Activated CD4-positive, alpha-beta T cell treated with anti-CD3 and anti-CD28 coated beads, Interleukin-2, amount 50 U/mL, for 24 hours (primary cell): ENCODE measurements at places on chromosomes 4 and X.

GRCh38 chr4:112003231-112003907, 141.9 kb upstream of the FAM241A start:
- DNase-seq, result no peak

DNA sequence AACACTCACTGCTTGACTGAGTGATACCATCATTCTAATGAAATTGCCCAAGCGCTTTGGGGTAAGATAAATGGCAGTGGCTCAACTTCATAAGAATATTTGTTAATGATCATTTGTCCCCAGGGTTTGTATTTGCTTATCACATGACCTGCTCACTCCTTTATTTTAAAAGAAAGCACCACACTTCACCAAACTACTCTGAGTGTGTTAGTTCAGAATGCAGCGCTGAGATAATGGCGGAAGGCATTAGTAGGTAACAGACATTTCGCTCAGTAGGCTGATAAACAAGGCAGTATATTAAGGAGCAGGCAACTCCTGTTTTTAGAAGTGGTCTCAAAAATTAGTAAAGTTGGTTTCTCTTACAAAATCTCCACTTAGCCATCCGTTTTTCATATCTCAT, 1.6 kb downstream of the SNX25 start:
- DNase-seq, result no peak

- no peak for DNase-seq
Observed at GRCh38 chr4:80694171-80694570, 336.3 kb upstream of the BMP3 start.

DNA sequence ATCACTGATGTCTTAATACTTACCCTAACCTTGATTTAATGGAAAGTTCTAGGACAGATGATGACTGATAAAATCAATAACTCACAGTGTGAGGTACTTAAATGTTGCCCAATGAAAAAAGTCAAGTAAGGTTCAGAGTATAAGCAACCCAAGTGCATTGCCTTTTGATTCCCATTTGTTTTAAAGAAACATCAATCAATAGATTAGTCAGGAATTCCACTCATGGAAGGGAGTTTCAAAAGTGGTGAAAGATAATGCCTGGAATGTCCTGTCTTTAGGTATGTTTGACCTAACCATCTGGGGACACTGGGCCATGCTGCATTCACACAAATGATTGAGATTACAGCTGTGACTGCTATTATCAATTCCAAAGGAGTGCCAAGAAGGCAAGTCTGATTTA, 259.7 kb downstream of the PPARGC1A start:
- no peak for DNase-seq

GRCh38 chr4:48499551-48500066, 9.6 kb downstream of the ZAR1 start:
- DNase-seq, result no peak

GRCh38 chr4:124212815-124213630, 499.5 kb downstream of the ANKRD50 start:
- DNase-seq, result no peak

DNA sequence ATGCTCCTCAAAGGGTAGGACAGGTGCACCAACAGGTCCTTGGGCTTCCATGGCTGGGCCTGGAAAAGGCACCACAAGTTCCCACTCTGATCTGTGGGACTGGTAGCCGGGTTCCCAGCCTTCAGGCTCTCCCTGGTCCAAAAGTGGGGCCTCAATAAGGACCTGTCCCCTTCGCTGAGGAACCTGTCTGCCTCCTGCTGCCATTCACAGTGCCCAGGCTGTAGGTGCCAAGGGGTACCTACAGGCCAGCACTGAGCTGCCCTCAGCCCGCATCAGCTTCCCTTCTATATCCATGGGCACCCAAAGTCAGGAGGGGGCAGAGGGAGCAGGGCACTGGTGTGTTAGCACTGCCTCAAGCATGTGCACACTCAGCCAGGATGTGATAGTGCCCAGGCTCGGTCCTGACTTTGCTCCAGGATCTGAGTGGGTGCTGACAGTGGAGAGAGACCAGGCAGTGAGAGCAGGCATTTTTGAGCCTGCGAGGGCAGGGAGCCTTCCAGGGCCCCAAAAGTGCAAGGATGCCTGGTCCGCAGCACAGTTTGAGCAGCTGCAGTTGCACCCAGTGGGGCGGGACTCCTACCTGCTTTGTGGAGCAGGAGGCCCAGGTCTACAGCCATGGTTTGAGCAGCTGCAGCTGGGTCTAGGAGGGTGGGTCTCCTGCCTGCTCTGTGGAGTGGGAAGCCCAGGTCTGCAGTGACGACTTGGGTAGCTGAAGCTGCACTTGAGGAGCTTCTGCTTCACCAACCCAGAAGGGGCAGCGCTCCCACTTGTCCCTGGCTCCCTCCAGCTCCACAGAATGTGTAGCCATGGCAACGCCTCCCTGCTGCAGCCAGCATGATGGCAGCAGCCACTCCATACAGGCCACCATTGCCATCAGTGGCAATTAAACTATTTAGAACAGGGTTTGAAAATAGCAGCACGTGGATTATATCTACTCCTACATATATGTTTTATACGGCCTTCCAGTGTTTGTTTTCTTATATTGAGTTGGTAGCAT, 376.4 kb downstream of the KCTD8 start:
- DNase-seq, result no peak

DNA sequence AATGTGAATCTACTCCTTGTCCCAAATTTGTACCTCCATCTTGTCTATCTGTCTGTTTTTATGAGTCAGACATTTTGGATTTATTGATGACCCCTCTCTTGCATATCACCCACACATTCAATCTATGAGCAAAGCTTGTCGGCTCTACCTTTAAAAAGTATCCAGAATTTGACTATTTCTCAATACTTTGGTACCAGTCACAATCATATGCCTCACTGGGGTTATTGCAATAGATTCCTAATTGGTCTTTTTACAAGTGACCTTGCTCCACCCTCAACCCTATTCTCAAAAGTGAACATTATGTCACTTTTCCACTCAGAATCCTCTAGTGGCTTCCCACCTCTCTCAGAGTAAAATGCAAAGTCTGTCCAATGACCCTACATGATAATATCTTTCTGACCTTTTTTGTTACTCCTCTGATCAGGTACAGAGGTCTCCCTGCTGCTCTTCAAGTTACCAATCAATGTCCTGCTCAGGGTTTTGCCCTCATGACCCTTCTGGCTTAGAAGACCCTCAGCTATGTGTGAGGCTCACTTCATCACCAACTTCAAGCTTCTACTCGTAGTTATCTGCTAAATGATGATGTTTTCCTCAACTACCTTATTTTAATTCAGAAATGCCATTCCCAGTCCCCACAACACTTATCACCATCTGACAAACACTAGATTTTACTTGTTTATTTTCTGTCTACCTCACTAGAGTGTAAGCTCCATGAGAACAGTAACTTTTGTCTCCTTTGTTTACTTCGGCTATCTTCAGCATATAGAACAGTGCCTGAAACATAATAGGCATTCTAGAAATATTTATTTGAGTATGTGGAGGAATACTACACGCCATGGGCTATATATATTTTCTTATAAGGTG, 22.4 kb downstream of the AFP start:
- DNase-seq, result no peak

- DNase-seq, result no peak
Observed at GRCh38 chr4:120555058-120555457, 367.5 kb downstream of the PRDM5 start.

DNA sequence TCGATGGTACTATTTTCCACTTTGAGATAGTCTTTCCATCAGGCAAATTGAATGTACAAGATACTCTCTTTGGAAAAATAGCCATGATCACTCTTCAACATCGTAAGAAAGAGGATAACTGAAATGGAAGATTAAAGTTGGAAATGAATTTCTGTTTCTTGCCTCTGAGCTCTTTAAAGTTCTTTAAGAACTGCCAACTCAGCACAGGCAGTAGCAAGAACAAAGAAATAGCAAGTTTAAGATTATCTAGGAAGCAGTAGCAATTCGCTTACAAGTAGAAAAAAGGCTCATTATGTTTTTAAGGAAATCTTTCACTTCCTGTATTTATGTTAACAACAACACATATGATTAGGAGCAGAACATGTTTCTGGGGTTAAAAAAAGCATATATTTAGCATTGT, 127.6 kb downstream of the CDS1 start:
- DNase-seq, result no peak

DNA sequence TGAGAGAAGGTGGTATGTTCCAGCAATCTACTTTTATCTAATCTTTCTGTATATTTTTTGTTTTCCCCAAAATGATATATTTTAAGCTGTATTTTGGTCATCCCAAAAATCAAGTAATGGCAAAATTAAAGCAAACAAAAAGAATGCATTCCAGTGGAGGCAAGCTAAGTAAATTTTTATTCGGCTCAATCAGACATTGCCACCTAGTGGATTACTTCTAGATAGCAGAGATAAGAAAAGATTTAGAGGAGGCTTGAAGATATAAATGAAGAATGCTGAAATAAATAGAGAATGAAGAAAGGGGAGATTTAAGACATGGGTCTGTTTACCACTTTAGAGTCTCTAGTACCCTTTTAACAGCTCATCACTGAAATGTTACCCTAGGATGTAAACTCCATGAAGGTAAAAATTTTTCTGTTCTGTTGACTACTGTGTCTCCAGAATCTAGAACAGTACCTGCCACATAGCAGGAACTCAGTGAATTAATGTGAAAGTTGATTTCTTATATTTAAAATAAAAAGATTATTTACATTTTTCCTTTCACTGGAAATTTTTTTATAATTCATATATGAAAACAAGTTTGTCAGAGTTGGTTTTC, 110.9 kb upstream of the ANK2 start:
- no peak for DNase-seq

- no peak for DNase-seq
Observed at GRCh38 chrX:12805333-12805732, 14.1 kb downstream of the PRPS2 start.

- DNase-seq, result no peak
Observed at GRCh38 chrX:31366041-31366440, 294.2 kb upstream of the FTHL17 start.

- DNase-seq, result no peak
Observed at GRCh38 chr4:15368856-15369255, 59.0 kb upstream of the C1QTNF7 start.

DNA sequence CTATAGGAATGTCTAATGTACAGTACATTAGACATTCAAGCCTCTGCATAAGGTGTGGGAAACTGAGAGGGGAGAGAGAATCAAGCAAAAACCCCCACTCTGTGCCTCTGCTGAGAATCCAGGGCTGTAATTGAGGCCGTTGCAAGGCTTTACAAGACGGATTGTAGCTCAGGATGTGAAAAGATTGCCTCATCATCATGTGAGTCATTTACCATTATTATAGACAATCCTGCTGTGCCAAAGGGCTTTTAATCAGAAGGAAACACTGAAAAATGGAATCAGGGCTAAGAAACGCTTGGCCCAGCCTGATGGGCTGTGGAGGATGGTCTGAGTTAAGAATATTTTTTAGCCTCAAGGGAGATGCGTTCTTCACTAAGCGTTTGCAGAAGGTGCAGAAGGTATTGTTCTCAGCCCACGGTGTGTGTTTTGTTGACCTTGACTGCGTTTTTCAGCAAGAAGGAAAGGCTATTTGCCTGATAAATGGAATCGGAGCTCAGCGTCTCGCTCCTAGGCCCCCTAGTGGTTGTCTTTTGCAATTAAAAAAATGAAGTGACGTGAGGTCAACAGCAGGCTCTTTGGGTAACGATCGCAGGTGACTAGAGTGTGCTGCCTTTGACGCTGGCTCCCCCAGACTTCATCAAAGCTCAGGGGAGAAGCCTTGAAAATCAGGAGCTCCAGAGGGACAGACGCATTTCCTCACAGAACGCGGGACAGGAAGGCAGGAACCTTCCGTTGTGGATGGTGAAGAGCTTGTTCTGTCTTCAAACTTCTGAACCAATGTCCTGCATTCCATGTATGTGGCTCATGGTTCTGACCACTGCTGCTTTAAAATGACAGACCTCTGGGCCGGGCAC, 18.1 kb upstream of the CHRNA9 start:
- peak; percentile 34 for DNase-seq

- DNase-seq, result no peak
Observed at GRCh38 chr4:165994701-165995100, 121.7 kb downstream of the TLL1 start.

- no peak for DNase-seq
Observed at GRCh38 chr4:100540131-100540530, 22.3 kb upstream of the EMCN start.

- no peak for DNase-seq
Observed at GRCh38 chrX:39729981-39730661, 367.6 kb downstream of the BCOR start.
